ENCODE measurements at places on chromosomes 1 and 21.

DNA sequence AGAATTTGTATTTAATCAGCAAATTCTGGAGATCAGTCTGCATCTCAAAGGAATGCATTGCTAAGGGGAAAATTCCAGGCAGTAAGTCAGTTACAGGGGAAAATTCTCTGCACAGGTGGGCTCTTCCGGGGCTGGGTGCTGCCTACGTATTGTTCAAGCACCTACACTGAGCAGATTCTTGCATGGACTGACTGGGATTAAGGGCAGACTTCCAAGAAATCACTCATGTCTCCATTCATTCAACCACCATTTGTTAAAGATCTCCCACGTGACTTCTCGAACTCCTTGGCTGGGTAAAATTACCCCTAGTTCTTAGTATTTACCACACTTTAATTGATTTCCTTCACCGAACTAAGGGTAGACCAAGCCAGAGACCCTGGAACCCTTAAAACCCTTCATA lies 28.2 kb upstream of the KCNE1 start:
- DNase-seq = no peak

- DNase-seq = no peak
These were observed 5.1 kb downstream of the CLCNKB start for GRCh38 chr1:16048573-16049189.

DNA sequence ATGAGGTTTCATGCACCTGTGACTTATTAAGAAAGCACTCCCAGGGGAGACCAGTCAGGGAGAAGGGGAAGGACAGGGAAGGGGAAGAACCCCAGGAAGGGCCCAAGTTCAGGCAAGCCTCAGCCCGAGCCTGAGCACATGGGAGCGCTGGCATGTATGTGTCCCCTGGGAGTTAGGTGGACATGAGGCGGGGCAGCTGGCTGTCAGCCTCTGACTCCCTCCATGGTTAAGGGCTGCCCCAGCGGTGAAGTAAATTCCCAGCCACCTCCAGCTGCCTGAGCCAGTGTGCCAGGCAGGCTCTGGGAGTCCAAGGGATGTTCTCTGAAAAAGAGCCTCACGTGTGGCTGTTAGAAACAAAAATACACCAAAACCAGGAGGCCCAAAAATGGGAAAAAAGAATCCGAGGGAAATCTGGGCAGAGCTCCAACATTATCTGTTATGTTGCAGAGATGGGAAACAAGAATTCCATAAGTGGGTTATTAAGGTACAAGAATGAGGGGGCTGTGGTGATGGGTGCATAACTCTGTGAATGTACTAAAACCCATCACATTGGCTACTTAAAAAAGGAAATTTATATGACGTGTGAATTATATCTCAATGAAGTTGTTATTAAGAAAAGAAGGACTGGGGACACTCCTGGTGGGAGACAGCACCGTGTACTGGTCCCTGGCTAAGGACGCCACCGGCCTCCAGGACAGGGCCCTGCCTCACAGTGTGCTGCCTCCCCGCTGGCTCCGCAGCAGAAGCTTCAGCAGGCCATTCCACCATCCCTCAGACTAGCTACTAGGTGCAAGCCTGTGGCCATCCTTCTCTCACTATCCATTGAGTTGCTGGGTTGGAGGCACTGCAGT lies 18.7 kb downstream of the DMRTB1 start:
- no peak for DNase-seq

DNA sequence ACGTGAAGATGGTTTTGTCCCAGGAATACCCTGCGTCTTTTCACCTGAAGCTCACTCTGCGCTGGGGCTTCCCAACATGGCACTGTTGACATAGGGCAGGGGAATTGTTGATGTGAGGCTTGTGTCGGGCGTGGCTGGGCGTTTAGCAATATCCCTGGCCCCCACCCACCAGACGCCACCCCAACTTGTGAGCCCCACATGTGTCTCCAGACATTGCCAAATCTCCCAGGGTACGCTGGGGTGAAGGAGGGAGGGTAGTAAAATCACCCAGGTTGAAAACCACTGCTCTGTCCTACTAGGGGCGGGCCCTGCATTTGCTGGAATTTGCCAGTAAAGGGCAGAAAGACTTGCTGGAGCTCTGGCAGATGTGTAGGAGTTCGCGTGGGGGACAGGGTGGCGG lies 36.0 kb downstream of the SPSB1 start:
- no peak for DNase-seq

DNA sequence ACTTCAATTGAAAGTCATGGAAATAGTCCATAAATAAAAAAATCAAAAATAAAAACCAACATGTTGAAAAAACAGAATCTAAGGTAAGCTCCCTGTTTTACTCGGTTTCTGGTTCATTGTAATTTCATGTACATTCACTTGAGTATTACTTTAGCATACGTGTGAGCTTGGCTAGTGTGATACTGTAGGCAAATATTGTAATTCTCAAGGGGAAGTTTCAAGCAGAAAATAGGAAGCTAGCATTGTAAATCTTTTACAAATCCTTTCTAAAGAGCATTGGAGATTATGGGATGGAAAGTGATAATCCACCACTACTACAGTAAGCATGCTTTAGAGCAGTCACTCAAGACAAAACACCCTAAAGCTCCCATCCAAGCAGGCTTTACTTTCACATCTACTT lies 3.3 kb upstream of the LPAR3 start:
- DNase-seq = no peak

GRCh38 chr1:154749078-154749760 lies 120.9 kb downstream of the KCNN3 start:
- no peak for DNase-seq

DNA sequence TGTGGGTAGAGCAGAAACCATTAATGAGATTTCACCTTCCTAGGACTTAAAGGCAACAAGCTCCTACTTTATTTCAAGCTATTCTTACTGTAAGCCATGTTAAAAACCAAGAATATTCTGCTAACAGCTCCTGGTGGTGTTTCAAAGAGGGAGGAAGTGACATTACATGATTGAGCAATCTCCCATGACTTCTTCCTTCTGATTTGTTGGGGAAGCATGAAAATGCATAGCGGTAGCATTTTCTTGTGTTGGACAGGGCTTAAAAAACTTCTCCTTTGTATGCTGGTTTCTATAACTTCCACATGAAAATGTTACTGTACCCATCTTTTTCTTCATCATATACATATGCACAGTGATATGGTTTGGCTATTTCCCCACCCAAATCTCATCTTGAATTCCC lies 297.0 kb upstream of the SNX7 start:
- no peak for DNase-seq

- DNase-seq = no peak
These were observed 74.4 kb downstream of the CAMTA1 start for GRCh38 chr1:6859415-6860343.

GRCh38 chr1:52792036-52792435 lies 50.5 kb upstream of the ZYG11A start:
- no peak for DNase-seq

GRCh38 chr21:41564871-41565274 lies 56.9 kb upstream of the TMPRSS2 start:
- no peak for DNase-seq

DNA sequence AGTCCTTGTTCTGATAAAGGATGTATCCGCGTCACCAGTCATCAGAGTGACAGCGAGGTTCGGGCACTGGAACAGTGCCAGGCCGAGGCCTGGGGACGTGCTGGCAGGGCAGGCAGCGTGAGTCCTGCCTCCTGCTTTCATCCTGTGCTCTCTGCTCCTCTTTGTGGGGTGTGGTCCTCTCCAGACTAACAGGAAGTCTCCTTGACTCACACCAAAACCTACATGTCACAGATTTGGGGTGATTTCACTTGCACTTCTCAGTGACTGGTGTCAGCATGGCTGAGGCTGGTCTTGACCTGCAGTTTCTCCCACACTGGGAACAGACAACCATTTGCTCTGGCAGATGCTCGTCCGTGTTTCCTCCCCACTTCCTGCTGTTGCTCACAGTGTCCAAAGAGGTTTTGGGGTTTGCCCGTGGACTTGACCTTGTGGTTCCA lies 8.8 kb upstream of the NLRP3 start:
- no peak for DNase-seq

GRCh38 chr1:165949335-165950130 lies 122.1 kb downstream of the UCK2 start:
- no peak for DNase-seq

DNA sequence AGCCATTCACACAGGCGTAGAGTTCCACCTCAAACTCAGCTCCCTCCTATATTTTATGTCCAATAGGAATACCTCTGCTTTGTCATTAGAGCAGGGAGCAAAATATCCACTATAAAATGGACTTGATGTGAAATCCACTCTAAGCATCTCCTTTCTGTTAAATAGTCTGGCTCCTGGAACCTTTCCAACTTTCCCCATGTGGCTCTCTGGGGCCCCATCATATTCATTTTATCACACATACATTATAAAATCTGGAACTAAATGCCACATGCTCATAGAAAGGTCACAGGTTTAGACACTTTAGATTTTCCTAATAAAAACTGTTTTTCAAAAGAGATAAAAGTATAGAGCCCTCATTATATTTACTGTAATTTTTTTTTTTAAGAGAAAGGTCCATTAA lies 82.1 kb downstream of the PTPN14 start:
- DNase-seq = no peak

- DNase-seq = no peak
These were observed 349.6 kb downstream of the SMYD3 start for GRCh38 chr1:246157516-246157915.

DNA sequence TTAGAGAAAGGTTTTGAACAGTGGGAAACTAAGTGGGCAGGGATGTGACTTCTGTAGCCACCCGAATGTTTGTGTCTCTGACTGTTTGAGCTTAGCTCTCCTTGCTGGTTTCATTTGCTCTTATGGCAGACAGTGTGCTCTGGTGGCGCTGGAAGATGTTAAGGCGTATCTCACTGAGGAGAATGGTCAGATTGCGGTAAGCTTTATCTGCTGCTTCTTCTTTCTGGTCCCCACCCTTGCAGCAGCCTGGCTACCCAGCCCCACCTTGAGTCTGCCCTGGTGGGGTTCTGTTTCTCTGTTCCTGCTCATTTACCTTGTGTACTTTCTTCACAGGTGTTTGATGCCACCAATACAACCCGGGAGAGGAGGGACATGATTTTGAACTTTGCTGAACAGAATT lies 9.9 kb downstream of the PFKFB2 start:
- no peak for DNase-seq

DNA sequence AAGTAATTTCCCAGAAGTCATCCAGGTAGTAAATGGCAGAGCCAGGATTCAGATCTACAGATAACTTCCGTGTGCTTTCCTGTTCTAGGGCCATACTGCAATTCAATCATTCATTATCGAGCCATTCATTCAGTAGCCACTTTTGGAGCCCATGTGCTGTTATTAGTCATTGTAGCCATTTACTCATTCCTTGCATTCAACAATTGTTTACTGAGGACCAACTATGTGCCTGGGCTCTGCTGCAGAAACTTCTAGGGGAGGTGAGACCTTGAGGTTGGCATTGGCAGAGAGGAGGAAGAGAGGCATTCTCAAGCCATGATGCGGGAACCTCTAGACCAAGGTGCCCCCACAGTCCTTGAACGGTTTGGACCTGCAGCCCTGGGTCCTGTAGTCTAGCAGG lies 27.9 kb downstream of the EPHB2 start:
- DNase-seq = no peak

- DNase-seq = no peak
These were observed 195.2 kb downstream of the S1PR1 start for GRCh38 chr1:101431956-101432510.

GRCh38 chr1:241485554-241485992 lies 34.0 kb downstream of the FH start:
- no peak for DNase-seq

GRCh38 chr1:14522926-14523241 lies 75.6 kb upstream of the KAZN start:
- DNase-seq = no peak

DNA sequence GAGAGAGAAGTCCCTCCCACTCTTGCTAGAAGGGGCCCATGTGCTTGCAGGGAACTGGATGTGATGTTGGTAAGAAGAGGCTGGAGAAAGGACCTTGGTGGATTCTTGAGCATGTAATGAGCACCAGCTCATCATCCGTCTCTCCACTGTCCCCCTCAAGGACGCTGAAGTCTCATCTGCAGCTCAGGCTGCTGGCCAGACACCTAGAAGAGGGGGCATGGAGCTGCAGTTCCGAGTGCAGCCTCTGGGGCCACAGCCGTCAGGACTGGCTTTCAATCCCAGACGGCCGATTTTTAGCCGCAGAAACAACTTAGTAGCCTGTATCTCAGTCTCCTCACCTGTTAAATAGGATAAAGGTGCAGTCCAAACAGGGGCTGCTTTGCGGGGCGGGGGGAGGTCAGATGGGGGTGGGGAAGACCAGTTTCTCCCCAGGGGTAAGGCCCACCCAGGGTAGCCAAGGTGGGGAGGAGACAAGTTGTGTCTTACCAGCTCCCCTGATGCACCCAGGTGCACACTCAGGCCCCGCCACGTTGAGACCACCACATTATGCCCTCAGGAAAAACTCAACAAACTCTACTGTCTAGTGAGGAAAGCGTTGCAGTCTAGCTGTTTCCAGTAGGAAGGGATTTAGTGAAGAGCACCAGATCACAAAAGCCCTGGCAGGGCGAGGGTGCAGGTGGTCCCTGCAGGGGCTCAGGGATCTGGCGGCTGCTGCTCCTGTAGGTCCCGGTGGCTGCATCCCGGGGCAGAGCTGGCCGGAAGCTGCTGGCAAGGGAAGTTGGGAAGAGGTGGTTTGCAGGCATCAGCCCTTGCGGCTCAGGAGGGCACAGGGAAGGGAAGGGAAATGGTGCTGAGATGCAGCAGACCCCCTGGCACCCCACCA lies 29.5 kb downstream of the LDLRAP1 start:
- no peak for DNase-seq

DNA sequence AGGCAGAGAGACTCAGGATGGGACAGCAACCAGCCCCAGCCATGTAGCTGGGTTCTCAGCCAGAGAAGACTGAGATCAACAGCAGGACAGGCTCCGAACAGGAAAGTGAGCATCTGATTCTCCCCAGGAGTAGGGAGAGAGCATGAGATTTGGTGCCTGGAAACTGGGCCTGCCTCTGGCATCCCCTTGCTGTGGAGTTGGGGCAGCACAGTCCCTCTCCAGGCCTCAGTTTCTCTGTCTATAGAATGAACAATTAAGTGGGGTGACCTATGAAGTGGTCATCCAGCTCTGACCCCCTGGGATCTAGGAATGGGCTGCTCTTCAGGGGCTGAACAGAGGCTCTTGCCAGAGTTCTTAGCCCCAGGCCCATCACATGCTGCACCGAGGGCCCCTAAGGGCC lies 55.6 kb downstream of the KLHDC7A start:
- no peak for DNase-seq

DNA sequence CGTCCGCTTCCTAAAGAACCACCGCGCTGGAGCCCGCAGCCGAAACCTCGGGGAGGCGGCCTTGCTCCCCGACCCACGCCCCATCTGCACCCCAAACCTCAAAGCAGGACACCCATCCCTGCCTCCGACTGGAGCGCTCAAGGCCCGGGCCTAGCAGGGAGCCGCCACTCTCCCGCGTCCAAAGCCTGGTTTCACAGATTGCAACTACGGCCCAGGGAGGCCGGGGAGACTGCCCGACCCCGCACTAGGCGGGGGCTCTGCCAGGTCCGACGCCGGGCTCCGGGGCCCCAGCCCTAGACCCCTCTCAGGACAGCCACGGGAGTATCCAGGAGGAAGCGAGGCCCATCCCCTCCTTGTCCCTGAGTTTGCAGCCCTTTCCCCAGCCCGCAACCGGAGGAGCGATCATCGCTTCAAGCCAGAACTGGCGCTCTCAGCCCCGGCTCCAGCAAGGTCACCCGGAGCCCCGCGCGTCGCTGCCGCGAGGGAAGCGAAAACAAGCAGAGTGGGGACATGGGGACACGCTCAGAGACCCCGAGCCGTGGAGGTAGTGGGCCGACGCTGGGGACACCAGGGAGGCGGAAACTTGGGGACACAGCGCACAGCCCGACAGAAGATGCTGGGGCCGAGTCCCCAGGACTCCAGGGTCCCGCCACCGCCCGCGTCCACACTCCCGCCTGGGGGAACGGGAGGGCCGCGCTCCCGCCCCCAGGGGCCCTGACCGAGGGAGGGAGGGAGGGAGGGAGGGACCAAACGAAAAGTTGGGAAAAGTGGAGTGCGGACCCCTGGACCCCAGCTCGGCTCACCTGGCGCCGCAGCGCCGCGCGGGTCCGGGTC lies 433 bp downstream of the TMEM200B start:
- no peak for DNase-seq
